Activated CD4-positive, alpha-beta memory T cell treated with anti-CD3 and anti-CD28 coated beads, Interleukin-2, amount 10 ng/mL, durations not matched to agents 7 days and 5 days (primary cell): ENCODE measurements at places on chromosomes 4 and X. TPM values are rescaled to one million over a fixed set of nuclear protein-coding genes. Genes with fewer than 3 reads are reported as not detected.
A peak's percentile ranks its signal among the peaks of the same experiment; 100 is the strongest.

The SLAIN2 gene
- 66.2 TPM for total RNA-seq

- H3K36me3 ChIP-seq = peaks cover 18% of the 10 kb centered on the region
- peak overlapping the region; percentile 95 for H3K4me3 ChIP-seq
- peak; percentile 60 for DNase-seq
- H3K27ac ChIP-seq = peak overlapping the region; percentile 73
- no peaks in the 10 kb centered on the region for H3K27me3 ChIP-seq
- peaks cover 32% of the 10 kb centered on the region for H3K4me1 ChIP-seq
Observed at GRCh38 chr4:15003891-15004738, 1.8 kb downstream of the CPEB2 start.

The NRK gene
- not detected for total RNA-seq

- no peak overlapping the region for H3K4me3 ChIP-seq
- H3K27ac ChIP-seq = no peak overlapping the region
- H3K27me3 ChIP-seq = no peaks in the 10 kb centered on the region
- DNase-seq = no peak
- no peaks in the 10 kb centered on the region for H3K4me1 ChIP-seq
Observed at GRCh38 chr4:186240848-186241491, 13.7 kb downstream of the KLKB1 start.

DNA sequence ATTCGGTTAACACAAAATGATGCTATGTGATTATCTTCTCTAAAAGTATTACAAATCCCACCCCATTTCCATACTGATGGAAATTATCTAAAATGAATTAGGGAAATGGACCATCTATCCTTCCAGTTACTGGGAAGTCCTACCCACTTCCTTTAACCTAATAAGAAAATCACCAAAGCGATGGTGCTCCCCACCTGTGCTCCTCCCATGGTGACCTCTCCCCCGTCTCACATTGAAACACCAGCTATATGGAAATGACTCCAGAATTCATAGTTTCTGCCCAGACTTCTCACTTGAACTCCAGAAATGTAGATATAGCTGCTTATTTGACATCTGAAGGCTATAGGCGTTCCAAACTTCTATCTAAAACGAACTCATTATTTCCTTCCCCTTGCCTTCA, 48.5 kb downstream of the CCKAR start:
- no peak overlapping the region for H3K27ac ChIP-seq
- no peaks in the 10 kb centered on the region for H3K27me3 ChIP-seq
- peaks cover 20% of the 10 kb centered on the region for H3K36me3 ChIP-seq

DNA sequence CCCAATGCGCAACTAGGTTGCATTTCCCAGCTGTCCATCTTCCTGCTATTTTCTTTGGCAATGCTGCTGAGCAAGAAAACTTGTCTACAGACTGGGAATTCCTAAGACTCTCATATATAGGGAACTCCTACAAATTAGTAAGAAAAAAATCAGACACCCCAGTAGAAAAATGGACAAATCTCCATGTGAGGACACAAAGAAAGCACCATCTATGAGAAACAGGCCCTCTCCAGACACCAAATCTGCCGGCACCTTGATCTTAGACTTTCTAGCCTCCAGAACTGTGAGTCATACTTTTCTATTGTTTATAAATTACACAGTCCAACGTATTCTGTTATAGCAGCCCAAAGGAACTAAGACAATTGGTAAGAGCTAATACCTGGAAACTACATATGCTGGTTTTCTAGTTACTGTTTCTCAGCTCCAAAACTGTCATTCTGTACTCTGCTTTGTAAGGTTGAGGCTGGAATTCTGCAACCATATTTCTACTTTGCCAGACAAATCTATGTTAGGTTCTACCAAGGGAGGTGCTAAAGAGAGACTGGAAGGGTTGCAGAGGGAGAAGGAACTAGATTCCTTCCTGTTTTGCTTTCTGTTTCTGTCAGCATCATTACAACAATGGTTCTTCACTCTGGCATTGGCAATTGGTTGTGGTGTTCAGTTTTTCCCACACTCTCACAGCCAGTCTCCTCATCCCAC, 35.7 kb upstream of the FAM241A start:
- H3K4me1 ChIP-seq = peaks cover 9% of the 10 kb centered on the region
- no peak overlapping the region for H3K4me3 ChIP-seq
- no peaks in the 10 kb centered on the region for H3K27me3 ChIP-seq
- no peak overlapping the region for H3K27ac ChIP-seq
- DNase-seq = no peak
